ENCODE measurements at places on chromosomes 11 and 22. TPM values are rescaled to one million over a fixed set of nuclear protein-coding genes. Genes with fewer than 3 reads are reported as not detected.
A peak's percentile ranks its signal among the peaks of the same experiment; 100 is the strongest.

GRCh38 chr11:17552392-17553248, 5.6 kb downstream of the OTOG start:
- H3K4me3 ChIP-seq, result no peak overlapping the region
- no peaks in the 10 kb centered on the region for H3K36me3 ChIP-seq
- H3K4me1 ChIP-seq, result no peaks in the 10 kb centered on the region
- DNase-seq, result no peak
- H3K27me3 ChIP-seq, result no peaks in the 10 kb centered on the region
- no peak overlapping the region for H3K27ac ChIP-seq

DNA sequence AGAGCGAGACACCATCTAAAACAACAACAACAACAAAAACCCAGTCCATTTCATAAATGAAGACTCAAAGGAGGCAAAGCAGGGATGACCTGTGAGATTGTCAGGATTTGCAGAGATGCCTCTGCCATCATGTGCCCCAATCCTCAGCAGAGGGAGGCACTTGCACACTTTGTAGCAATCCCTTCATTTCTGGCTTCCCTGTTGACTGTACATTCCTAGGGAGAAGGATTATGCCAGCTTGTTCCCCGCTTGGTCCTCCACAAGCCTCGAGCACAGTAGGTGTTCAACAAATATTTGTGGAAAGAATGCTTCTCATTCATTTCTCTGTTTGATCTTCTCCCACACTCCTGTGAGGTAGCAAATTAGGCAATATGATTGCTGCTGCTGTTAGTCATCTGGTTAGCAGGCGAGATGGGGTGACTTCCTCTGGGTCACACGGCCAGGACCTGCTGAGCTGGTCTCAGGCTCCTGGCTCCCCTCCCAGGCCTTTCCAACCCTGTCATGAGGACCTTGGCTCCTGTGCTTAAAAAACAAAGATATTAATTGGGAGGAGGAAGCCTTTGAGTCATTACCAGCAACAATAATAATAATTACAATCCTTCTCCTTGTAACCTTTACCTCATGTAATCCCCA, 34.1 kb downstream of the LIF start:
- H3K27me3 ChIP-seq, result no peaks in the 10 kb centered on the region
- H3K4me1 ChIP-seq, result peaks cover 22% of the 10 kb centered on the region
- peak overlapping the region; percentile 87 for H3K27ac ChIP-seq
- peak; percentile 90 for DNase-seq
- no peaks in the 10 kb centered on the region for H3K36me3 ChIP-seq

Gene LMNTD2
- polyA plus RNA-seq, result 5.2 TPM

GRCh38 chr22:38271927-38272372, 860 bp downstream of the TMEM184B start:
- H3K27ac ChIP-seq, result peak overlapping the region; percentile 88
- H3K4me1 ChIP-seq, result peaks cover 58% of the 10 kb centered on the region
- no peaks in the 10 kb centered on the region for H3K36me3 ChIP-seq
- peak overlapping the region; percentile 95 for H3K4me3 ChIP-seq
- no peak for DNase-seq

DNA sequence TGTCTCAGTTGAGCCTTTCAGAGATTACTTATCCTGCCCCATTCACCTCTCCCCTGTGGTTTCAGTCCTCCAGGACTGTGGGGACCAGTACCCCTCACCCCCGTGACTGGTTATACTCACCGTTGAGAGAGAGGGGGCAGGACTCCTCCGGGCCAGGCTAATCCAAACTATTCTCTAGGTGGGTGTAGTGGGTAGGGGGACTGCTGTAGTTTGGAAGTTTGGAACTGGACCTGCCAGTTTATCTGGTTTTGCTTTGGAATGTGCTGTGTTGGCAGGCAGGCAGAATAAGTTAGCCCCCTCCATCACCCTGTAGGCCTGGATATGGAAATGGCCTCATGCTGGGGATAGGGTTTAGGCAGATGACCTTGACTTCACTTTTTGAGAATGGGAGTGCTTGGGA, 13.5 kb downstream of the TEAD1 start:
- peaks cover 4% of the 10 kb centered on the region for H3K27me3 ChIP-seq
- no peak overlapping the region for H3K27ac ChIP-seq
- no peaks in the 10 kb centered on the region for H3K36me3 ChIP-seq
- peaks cover 11% of the 10 kb centered on the region for H3K4me1 ChIP-seq

Gene EML3
- polyA plus RNA-seq, result 42.2 TPM

- H3K27me3 ChIP-seq, result peaks cover 4% of the 10 kb centered on the region
- no peak overlapping the region for H3K27ac ChIP-seq
- no peak overlapping the region for H3K4me3 ChIP-seq
- no peaks in the 10 kb centered on the region for H3K4me1 ChIP-seq
- H3K36me3 ChIP-seq, result no peaks in the 10 kb centered on the region
These were observed 24.3 kb downstream of the IZUMO1R start for GRCh38 chr11:94328587-94329080.

DNA sequence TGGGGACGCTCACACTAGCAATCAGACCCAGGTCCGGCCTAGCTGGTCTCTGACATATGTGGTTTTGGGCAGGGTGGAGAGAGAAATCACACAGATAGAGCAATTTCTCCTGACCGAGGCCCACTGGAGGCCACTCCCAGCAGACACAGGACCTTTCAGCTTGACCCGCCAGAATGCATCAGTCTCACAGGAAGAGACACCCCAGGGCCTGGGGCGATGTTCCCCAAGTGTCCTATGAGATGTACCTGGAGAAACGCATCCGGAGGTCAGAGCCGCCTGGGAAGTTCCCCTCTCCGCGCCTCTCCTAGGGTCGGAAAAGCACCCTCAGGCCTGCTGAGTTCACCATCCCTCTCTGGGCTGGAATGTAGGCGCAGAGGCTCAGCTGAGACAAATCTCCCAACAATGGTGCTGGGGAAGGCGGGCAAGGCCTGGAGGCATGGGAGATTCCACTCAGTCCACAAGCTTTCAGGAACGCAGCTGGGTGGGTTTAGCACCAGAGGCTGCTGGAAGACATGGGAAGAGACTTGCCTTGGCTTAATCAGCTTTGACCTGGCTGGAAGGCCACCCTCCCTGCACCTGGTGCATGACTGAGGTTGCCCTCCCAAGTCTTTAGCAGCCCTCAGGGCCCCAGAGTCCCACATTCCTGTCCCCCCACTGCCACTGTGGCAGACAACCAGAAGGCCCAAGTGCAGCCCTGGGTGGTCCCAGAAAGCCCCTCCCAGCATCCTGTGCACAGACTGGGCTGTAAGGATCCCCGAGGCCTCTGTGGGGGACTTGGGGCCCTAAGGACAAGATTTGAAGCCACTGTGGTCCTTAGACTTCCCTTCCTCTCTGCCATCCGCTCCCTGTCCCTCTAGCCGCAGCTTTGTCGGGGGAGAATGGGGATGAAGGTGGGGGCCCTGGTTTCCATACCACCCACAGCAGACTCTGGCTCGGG, 57.5 kb downstream of the RTL6 start:
- no peak overlapping the region for H3K27ac ChIP-seq
- H3K36me3 ChIP-seq, result no peaks in the 10 kb centered on the region
- DNase-seq, result no peak
- no peaks in the 10 kb centered on the region for H3K27me3 ChIP-seq
- H3K4me1 ChIP-seq, result no peaks in the 10 kb centered on the region

All from left lung (tissue), 14 donors.